Fibroblast of skin of scalp (primary cell): ENCODE measurements at places on chromosomes 4 and X.

DNA sequence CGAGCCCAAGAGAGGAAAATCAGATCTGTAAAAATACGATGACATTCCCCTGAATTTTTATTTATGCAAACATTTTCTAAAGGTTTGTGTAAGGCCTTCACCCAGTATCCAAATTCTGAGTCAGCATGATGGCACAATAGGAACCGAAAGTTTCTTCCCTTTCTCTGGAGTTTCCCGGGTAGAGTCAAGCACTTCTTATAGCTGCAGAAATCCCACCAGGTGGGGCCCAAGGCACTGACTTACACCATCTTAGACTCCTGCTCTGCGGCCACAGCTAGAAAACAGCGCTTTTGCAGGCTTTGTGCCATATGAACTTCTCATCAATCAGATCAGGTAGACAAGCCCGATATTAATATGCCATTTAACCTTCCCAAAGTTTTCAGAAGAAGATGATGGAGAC lies 13.4 kb downstream of the LEF1 start:
- DNase-seq, result peak; percentile 37

DNA sequence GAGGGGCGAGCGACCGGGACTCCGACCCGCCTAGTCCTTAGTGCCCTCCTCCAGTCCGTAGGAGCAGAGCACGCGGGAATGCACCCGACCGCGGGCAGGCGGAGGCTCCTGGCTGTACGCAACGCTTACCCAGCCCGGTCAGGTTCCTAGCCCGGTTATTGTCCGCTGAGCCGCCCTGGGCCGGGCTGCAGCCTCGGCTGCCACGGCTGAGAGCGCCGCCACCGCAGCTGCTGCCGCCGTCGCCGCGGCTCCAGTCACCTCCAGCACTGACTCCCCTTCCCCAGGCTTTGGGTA lies at the start of gene AMER1:
TSS of gene AMER1 (minus strand) at position 268 of the 294 bp plus-strand sequence. CDS start 12,422 bp downstream, outside the sequence.
- no peak for DNase-seq

- DNase-seq, result peak; percentile 38
These were observed 33.5 kb upstream of the DCX start for GRCh38 chrX:111445485-111445884.

DNA sequence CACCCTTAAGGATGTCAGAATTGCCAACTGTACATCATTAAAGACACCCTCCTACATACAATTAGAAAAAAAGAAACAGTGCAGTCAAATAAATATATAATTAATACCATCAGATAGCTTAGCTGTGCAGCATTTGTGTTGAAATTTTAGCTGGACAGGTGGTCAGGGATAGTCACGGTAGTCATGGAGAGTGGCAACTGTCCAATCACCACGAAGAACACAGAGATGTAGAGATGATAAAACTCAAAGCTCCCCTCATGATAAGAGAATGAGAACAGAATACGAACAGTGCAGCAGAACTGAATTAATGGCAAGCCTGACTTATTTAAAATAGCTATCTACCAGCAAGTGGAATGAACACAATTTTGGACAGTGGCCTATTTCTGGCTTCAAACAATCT lies 27.2 kb downstream of the SLC39A8 start:
- no peak for DNase-seq

GRCh38 chr4:106497271-106497670 lies 128.7 kb upstream of the GIMD1 start:
- DNase-seq, result peak; percentile 30
